Activated CD4-positive, CD25-positive, alpha-beta regulatory T cell treated with anti-CD3 and anti-CD28 coated beads, Interleukin-2, amount 50 U/mL, for 16 hours (primary cell): ENCODE measurements at places on chromosomes 6 and 20.

DNA sequence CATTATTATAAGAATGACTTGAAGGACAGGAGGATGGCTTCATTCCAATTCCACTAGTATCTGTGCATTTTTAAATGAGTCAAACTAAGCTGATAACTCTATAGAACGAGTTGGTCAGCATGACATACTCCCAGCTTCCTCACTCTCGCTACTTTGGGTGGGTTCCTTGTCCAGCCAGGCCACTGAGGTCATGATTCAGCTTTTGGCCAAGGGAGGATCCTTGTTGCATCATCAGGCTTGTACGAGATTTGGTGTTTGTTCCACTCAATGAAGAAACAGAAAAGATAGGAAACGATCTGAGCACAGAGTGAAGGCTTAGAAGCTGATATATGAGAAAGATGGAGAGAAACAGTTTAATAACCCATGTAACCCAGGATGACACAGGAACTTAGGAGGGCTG, 19.8 kb downstream of the NEDD9 start:
- DNase-seq: no peak

DNA sequence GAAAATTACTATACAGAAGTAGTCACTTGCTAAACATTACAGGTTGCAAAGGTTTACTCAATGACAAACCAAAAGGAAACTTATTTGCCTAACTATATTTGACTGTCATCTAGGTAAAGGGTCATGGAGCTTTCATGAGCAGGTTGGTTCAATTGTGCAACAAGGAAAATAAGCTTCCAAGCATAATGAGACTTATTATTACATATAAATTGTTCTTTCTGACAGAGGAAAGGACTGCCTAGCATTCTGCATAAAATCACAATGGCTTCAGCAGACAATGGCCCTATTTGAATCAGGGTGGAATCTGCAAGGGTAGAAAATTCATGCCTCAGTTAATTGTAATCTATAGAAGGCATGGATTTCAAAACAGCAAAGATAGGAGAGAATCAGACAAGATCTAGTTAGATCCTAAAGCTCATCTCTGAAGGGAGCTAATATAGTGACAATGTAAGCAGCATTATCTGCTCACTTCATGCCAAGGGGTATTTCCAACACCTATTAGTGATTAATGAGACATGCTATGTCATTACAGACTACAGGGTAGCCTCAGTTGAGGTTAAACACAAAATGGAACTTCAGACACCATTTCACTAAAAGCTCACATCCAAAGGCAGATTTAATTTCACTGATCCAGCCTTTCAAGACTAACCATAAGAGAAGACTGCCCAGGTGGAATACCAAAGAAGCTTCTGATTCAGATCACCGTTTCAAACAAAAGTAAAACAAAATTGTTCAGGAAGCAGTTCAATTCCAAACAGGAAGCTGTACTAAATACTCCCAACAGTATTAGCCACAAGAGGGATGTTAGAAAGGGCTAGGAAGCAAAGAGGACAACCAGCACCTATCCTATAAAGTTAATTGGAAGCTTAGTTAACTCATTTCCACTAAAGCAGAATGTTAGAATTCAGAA, 8.5 kb downstream of the STAU1 start:
- DNase-seq: no peak

DNA sequence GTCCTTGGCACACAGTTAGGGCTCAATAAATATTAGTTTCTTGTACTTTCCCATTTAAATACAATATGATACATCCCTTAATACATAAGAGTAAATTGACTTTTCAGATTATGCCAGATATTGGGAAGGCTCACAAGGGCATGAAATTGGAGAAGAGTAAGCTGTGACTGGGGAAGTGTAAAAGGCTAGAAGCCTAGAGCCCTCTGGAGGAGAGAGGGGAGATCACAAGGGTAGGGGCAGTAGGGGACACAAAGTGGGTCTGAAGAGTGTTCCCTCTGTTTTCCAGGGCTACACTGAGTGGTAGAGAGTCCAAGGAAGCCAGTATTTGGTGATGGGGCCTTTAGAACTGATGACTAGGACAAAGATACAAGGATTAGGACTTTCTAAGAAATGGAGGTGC, 562.9 kb upstream of the CHD6 start:
- DNase-seq: no peak

DNA sequence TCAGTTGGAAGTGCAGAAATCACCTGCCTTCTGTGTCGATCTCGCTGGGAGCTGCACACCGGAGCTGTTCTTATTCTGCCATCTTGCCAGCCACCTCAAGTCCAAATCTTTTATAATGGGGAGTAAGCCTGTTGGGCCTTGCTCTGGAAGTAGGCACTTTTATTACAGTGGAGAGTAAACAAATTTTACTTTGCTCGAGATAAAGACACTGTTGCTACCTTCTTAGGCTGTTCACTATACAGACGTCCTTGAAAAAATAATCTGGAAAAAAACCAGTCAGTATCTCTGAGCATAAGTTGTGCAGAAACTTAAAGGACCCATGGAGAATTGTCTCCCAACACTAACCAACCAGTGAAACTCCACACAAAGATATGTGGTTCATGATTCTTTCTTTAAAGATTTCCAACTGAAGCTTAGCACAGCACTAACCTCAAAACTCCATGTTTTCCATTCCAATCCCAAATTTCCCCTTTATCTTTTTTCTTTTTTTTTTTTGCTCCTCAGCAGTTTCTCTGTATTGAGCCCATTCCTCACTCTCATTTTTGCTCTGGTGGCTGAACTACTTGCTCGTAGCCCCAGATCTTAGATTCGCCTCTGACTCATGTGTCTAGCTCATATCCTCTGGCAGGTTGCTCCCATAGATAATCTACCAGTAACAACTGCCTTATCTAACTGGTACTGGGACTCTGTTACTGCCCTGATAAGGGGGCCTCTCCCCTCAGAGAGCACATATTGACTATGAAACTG, 34.3 kb upstream of the COL9A1 start:
- DNase-seq: no peak

- no peak for DNase-seq
Measured at GRCh38 chr20:24566656-24567055, 97.2 kb downstream of the SYNDIG1 start.

DNA sequence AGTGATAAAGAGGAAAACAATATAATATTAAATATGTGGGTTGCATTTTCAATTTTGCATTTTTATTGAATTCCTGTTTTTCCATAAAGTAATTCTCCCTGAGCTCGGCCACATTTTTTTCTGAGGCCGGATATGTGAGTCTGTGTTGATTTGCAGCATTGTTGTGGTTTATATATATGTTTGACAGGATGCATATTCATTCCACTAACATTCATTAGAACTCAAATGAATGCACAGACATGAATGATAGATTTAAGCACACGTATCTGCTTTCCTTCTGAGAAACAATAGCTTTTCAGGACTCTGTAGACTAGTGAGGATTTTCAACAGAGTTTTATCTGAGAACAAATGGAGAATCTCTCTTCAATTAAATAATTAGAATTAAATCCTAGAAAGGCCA, 10.6 kb upstream of the EXOC2 start:
- DNase-seq: no peak

DNA sequence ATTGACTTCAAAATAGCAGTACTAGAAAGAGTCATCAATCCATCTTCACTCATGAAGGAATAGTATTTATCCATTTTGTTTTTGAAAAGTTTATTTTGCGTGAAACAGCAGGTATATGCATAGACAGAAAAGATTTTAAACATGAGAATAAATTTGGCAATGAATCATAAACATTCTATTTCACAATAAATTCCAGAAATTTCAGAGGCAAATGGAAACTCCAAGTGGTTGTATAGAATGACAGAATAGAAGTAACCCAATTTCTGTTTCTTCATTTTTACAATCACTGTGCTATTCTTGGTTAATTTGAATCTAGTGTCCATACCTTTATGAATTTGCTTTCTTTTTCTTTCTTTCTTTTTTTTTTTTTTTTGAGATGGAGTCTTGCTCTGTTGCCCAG, 173.0 kb upstream of the ECI2 start:
- DNase-seq: no peak

DNA sequence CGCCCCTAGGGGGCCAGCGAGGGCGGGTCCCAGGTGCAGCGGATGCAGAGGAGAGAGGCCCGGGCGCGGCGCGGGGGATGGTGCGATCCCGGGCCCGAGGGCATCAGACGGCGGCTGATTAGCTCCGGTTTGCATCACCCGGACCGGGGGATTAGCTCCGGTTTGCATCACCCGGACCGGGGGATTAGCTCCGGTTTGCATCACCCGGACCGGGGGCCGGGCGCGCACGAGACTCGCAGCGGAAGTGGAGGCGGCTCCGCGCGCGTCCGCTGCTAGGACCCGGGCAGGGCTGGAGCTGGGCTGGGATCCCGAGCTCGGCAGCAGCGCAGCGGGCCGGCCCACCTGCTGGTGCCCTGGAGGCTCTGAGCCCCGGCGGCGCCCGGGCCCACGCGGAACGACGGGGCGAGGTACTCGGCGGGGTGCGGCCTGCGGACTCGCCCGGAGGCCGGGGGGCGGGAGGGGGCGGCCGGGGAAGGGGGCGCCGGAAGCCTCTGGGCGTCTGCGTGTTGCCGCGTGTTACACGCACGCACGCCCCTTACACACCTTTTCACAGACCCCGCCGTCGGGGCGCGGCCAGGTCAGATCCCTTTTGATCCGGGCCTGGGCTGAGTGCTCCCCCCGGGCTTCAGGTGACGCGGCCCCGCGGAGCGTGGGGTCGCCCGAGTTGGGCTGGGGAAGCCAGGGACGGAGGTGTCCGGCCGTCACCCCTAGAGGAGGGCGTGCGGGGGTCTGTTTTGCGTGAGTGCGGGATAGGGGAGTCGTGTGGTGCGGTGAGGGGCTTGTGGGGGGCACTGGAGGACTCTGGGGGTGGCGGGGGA, 412 bp downstream of the TRIB3 start:
- DNase-seq: peak; percentile 30

- DNase-seq: no peak
Measured at GRCh38 chr20:24808616-24809015, 140.5 kb upstream of the CST7 start.

- DNase-seq: no peak
Measured at GRCh38 chr6:150936021-150936555, 70.6 kb downstream of the MTHFD1L start.

DNA sequence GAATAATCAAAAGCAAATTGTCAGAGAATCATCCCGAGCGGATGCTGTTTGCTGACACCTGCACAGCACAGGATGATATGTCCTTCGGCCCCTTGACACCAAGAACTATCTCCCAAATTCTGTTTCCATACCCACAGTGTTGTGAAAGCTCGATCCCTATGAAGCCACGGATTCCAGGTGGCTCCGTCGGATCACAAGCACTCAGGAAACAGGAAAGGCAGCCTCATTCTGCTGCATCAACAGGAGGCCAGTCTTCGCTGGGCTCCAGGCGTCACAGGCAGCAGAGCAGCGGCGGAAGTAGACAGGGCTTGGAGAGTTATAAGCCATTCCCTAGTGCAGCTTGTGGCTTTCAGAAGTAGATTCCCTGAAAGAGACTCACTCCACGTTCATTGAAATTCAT, 342.3 kb downstream of the C6orf118 start:
- no peak for DNase-seq

GRCh38 chr6:63926258-63926780, 290.7 kb downstream of the PHF3 start:
- DNase-seq: no peak

DNA sequence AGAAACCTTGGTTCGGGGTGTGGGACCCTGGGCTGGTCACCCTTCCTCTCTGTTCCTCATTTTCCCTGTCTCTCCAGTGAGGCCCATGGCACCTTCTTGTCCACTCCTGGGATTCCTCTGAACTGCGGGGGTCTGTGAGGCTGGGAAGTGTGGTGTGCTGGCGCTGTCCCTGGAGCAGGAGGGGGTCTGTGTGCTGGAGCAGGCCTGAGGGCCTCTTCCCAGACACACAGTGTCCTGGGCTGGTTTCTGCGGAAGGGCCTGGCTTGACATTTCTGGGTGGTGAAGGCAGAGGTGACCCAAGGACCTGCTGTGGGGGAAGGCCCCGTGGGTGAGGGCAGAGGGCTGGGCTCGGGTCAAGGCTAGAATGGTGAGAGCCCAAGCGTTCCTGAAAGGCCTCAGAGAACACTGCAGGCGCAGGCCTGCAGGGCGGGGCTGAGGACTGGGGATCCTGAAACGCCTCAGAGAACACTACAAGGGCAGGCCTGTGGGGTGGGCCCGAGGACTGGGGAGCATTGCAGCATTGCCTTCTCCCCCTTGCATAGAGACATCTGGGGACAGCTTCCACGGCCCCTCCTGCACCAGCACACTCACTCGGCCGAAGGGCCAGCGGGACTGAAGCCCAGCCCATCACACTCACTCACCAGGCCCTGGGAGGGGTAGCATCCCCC, 10.6 kb upstream of the BAK1 start:
- no peak for DNase-seq

DNA sequence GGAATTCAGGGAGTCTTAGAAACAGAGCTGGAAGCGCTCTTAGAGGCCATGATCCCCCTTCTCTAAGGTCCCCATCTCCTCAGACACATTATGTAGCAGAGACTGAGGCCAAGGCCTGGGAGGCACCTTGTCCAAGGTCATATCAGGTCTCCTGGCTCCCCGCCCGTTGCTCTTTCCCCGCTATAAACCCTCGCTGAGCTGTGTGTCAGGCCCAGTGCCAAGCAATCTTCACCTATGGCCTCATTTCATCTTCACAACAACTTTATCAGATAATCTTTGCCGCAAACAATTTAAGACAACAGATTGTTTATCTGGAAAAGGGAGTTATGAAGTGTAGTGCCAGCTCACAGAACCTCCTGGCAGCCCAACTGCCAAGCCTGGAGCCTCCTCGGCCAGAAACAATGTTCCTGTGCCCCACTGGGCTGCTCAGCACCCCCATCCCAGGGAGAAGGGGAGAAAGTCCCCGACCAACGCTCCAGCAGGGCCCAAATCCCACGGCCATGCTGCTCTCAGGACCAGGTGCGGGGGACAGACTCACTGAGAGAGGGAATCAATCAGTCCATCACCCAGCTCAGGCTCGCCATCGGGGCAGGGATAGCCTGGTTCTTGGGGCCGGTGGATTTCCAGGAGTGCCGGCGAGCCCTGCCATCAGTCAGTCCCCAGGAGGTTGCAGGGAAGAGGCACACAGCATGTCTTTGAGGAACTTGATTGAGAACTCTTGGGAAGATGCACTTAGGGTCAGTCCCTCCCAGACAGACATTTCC, 16.9 kb upstream of the FANCE start:
- DNase-seq: no peak

DNA sequence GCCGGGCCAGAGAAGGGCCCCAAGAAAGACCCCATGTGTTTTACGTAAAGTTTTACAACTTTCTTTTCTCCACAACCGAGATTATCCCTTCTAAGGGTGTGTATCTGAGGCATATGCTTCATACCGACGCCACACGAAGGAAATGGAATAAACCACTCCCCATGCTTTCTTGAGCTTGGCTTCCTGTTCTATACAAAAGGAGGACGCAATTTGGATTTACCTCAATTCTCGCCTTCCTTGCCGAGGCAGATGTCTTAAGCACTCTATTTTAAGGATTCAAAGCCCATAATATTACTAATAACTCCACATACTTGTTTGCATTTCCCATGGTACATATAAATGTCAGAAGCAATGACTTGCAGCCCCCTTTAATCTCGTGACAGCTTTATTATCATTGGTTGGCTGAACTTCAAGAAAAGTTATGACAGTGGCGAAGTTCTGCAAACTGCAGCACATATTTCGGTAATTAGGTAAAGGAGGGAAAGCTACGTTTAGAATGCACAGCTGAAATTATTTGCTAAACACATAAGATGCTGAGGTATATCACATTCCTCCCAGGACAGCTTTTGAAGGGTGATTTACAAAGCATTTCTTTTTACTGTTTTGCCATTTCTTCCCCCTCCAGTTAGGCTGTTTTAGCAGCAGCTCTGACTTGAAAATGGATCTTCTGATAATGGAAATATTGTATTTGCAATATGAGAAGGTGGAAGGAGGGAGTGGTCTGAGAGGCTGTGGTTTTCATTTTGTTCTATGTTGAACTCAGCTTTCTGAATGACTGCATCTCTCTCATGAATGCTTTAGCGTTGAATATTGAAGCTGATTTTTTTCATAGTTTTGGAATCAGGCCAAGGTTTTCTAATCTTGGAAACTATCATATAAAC, 330.5 kb downstream of the EPHA7 start:
- DNase-seq: no peak
